Glomerular endothelial cell (primary cell): ENCODE measurements at places on chromosomes 5 and 9. TPM values are rescaled to one million over a fixed set of nuclear protein-coding genes. Genes with fewer than 3 reads are reported as not detected.

Gene LTC4S
- total RNA-seq = not detected in 2 replicates

Gene HNRNPA0
- 10.2 and 15.0 TPM in 2 replicates for total RNA-seq

Gene NSG2
- not detected in 2 replicates for total RNA-seq

Gene WDR38
- not detected in 2 replicates for total RNA-seq

Gene CDHR2
- not detected in 2 replicates for total RNA-seq

Gene LPAR1
- total RNA-seq = 0.53 and 3.3 TPM in 2 replicates

Gene CXCL14
- total RNA-seq = not detected in 2 replicates

Gene TAF11L5
- total RNA-seq = not detected in 2 replicates

- no peak for DNase-seq
Observed at GRCh38 chr5:15103130-15103529, 231.6 kb upstream of the ANKH start.

DNA sequence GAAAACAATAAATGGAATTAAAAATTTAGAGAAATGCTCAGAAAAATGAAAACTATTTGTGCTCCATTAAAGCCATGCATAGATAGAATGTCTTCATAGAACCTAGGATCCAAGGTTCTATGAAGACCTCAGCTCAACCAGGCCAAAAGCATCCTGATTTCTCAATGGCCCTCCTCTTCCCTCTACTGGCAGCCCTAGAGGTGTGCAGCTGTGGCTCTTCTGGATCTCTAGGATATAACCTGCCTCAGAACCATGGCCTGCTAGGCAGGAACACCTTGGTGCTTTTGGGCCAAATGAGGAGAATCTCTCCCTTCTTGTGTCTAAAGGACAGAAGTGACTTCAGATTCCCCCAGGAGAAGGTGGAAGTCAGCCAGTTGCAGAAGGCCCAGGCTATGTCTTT lies 15.1 kb downstream of the IFNA1 start:
- no peak for DNase-seq

- DNase-seq = no peak
Observed at GRCh38 chr5:62340392-62340791, 34.4 kb downstream of the KIF2A start.

DNA sequence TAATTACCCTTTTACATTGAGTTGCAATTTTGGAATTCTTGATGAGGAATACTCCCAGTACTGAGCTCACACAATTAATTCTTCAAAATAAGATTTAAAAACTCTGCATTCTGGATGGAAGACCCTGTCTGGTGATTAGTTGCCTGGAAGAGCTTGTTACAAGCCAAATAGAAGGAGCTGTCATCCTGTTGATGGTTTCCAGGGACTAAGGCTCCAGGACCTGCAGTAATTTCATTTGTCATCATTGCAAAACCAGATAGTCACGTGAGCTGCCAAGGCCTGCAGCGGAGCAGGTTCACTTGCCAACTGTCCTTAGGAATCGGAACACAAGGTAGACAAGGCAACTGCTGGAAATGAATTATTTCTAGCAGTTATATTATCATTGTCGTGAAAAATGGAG lies 597.7 kb downstream of the CCDC171 start:
- DNase-seq = no peak

DNA sequence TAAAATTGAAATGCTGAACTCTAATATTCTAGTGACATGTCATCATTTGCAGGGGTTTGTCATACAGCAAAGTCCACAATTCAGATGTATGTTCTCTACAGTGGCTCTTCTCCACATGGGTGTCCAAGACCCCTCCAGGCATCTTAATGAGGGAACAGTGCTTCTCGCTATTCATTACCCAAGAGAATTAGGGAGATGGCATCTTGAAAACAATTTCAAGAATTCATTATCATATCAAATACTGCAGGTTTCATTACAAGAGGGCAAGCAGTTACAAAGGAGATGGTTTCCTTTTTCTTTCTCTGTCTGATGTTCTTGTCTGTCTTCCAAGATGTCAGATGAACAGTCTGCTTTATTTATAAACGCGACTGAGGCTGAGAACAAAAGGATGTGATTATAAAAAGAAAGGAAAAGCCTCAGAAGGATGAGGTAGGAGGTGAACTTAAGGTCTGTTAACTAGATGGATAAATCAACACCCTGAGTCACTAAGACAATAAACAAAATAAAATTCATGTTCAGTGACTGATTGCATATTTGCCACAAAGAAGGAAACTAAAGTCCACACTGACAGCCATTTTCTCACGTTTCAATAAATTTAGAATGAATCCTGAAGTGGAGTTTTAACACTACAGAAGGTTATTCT lies 326.7 kb upstream of the EFNA5 start:
- DNase-seq = no peak

DNA sequence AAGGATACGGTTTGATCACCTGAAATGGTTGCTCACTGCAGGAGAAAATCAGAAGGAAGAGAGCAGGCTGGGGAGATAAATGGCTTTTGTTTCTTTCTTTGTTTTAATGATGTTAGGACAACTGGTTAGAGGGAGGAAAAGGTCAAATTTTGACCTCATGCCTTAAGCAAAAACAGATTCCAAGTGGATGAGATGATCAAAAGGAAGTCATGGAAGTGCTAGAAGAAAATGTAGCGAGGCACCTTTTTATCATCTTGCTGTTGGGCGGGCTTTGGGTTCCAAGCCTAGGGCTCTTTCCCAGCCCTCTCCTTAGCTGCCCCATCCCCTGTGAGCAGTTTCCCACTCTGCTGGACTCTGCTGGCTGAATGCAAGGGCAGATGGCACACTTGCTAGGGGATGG lies 127.9 kb downstream of the ADAMTS2 start:
- no peak for DNase-seq

- no peak for DNase-seq
Observed at GRCh38 chr9:129473523-129474244, 147.2 kb downstream of the C9orf50 start.

GRCh38 chr5:4572311-4573100 lies 567.6 kb upstream of the ADAMTS16 start:
- DNase-seq = no peak

DNA sequence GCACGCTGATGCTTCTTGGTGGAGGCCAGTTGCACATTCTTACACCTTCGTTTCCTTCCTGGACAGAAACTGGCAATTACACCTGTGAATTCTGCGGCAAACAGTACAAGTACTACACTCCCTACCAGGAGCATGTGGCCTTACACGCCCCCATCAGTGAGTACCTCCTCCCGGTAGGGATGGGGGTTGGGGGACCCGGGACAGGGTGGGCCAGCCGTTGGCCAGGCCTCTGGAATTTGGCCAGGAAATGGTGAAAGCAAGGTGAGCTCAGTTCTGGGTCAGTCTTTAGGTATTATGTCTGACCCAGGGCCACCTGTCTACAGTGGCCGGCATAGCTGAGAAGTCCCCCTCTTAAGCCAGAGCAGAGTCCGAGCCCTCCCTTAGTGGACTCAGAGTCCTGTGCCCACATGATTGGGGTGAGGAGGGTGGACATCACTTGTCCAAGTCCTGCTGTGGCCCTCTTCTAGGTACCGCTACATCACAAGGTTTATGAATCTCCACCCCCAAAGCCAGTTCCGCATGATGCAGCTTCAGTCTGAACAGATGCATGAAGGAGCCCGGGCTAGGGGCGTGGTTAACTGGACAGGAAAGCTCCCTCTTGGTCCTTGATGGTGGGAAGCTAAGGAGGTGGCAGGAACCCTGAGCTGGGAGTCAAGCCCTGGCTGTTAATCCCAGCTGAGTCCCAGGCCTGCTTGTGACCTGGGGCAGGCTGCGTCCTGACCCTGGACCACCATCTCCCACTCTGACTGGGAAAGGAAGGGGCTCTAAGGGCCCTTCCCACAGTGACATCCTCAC lies 61.3 kb downstream of the AMBP start:
- DNase-seq = no peak

- no peak for DNase-seq
Observed at GRCh38 chr5:124668353-124669299, 77.8 kb downstream of the ZNF608 start.

DNA sequence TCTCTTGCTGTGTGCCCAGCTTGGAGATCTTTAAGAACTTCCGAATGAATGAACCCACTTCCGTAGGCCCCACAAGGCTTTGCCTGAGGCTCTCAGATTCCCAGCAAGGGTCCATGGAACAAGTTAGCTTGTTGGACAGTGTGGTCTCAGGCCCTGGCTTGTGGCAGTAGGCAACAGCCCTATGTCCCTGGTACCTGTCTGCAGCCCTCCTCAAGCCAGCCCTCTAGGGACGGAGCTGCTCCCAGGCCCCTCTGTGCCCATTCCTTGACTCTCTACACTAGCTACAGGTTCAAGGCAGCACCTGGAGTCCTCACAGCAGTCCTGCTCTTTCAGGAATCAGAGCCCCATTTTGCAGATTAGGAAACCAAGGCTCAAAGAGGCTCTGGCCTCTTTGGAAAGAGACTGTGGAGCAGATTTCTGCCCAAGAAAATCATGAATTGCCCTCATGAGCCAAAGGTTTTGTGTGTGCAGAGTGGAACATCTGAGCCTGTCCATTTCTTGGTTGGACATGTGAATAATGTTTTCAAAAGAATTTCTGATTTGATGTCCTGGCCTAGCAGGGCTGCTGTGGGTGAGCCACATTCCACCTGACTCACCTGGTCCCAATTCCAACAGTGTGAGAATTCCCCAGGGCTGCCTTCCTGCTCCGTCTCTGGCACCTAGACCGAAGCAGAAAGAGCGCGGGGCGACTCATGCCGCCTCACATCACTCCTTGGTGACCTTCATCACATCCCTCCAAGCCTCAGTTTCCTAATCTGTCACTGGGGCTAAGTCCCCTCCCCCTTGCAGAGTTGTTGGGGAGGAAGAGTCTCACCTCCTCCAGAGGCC lies 131.7 kb downstream of the BARX1 start:
- no peak for DNase-seq

DNA sequence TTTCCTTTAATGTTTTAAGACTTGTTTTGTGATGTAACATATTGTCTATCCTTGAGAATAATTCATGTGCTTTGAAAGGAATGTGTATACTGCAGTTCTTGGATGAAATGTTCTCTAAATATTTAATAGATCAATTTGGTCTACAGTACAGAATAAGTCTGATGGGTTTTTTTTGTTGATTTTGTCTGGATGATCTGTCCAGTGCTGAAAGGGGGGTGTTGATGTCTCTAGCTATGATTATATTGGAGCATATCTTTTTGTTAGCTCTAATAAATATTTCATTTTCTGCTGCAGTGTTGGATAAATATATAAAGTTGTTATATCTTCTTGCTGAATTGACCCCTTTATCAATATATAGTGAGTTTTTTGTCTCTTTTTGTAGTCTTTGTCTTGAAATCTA lies 269.9 kb upstream of the TUSC1 start:
- DNase-seq = no peak

DNA sequence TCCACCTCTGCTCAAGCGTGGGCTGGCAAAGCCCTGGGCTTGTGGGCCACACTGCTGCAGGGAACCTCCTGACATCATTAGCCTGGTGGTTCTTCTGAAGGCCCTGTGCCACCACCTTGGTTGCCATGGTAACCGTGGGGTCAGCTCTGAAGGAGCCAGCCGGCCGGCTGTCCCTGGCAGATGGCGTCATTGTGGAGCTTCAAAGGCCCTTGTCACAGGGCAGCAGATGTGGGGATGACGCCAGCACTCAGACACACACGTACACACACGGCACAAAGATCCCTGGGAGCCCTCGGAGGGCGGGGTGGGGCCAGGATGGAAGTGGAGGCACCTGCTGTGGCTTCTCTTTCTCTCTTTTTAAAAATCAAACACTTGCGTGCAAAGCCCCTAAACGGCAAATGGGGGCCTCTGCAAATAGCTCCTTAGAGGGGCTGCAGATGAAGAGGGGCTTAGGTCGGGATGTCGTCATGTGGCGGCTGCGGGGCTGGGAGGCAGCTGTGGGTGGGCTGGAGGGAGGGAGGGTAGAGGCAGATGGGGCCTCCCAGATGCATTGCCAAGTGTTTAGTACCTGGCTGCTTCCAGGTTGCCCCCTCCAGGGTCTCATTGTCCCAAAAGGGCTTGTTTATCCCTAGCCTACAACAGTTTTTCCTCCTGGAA lies 19.5 kb upstream of the RPL26L1 start:
- DNase-seq = no peak

- DNase-seq = no peak
Observed at GRCh38 chr9:133476941-133477340, 2.0 kb downstream of the SLC2A6 start.

DNA sequence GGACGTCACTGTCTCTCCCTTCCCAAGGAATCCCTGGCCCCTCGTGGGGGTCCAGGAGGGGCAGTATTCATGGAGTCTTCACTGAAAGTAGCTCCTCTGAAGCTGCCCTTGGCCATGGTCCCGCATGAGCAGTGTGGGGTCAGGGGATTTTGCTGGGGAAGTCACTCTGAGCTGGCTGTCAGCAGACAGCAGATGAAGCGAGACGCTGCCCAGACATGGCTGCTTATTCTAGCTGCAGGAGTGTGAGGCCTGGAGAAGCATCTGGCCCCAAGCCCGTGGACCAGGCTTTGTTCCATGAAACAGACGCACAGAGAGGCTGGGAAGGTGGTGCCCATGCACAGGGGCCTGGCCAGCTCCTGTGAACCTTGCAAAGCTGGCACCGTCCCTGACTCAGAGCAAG lies 21.5 kb upstream of the ASS1 start:
- no peak for DNase-seq

- DNase-seq = no peak
Observed at GRCh38 chr9:68843239-68843638, 138.2 kb downstream of the PIP5K1B start.

DNA sequence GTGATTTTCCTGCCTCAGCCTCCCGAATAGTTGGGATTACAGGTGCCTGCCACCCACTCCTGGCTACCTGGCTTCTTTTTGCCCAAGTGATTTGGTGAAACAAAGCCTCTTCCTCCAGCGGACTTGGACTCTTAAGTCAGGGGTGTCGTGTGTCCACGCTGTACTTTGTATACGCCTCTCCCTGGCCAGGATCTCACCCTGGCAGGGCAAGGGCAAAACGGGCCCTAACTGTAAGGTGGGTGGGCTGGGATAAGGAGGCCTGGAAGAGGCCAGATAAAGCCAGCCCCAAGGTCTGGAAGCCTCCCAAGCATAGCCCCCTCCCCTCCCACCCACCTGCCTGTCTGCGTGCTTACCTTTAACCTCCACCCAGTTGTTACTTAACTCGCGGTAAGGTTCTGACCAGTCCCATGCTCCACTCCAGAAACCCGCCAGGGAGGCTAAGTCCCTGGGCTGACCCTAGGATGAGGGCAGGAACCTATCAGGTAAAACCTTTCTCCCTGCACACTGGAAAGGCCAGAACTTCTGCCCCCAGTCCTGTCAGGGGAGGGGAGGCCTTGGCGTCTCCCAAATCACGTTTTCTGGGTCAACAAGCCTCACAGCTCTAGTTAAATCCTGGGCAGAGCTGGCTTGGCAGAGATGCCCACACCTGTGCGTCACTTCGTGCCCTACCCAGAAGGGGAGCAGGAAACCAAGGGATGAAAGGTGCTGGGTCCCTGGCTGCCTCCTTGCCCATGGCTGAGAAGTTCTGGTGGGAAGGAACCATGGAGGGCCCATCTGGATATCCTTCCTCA lies 8.4 kb downstream of the CDK9 start:
- no peak for DNase-seq

DNA sequence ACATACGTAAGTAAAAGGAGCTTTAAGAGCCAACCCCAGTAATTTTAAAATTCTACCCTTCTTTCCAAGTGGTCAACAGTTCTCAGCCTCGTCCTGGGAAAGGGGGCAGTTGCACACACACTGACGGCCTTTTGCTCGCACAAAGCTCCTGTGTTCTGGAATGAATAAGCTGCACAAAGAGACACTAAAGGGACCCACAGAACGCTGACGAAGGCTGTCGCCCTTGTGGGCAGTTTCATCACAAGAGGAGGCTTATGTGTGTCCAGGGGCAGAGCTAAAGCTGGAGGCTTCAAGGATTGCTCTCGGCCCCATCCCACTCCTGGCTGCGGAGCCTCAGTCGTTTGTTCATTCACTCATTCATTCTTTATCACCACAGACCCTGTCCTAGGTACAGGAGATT lies 67.0 kb upstream of the NEK6 start:
- DNase-seq = no peak

GRCh38 chr5:38267372-38267771 lies 9.0 kb downstream of the EGFLAM start:
- no peak for DNase-seq
